Lung (tissue), 17 donors: ENCODE measurements at places on chromosomes 3 and 15.

DNA sequence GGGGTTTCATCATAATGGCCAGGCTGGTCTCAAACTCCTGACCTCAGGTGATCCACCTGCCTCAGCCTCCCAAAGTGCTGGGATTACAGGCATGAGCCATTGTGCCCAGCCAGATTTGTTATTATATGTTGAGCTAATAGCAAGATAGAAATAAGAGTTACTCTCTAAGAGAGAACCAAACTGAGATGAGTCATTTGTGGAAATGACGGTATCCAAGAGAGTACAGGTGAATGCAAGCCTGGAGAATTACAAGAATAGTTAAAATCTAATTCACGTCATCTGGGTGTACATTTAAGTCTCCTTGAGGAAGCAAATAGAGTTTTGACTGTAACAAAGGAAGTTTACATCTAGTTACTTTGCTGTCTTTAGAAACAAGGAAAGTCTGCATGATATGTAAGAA, 12.0 kb upstream of the CDIN1 start:
- DNase-seq, result no peak

GRCh38 chr15:34621675-34622074, 38.2 kb upstream of the GOLGA8B start:
- peak; percentile 46 for DNase-seq

- DNase-seq, result no peak
Observed at GRCh38 chr3:193498215-193498614, 56.5 kb downstream of the ATP13A4 start.

GRCh38 chr15:34810443-34811129, 15.2 kb upstream of the ACTC1 start:
- DNase-seq, result no peak

DNA sequence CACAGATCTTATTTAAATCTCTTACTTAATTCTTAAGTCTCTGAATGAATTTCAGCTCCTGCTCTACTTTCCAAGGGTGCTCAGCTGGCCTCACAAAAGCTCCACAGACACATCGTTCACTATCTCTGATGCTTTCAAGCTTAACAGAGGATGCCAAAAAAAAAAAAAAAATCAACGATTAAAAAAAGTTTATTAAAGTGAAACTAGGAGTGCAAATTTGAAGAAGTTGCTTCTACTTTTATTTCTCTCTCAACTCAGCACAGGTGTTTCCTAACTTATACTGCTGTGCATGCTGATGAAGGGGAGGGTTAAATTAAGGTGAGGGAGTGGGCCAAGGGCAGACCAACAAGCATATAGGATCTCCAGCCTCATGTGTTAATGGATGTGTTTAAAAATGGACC, 157.2 kb downstream of the TIGIT start:
- DNase-seq, result no peak

DNA sequence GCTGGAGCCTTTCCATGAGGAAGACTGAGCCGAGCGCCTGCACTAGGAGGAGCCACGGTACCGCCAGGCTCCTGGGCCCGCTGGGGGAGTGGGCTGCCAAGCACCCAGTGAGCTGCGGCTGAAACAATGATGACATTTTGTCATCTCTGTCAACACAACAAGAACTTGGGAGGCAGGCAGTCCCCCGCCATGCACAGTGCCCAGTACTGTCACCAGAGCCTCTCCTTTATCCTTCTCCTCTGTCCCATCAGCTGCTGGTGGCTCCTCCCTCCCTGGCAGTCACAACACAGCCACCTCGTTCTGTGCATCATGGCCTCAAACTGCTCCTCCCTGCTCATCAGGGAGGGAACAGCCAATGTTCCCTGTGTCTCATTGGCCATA, 34.0 kb upstream of the PCSK6 start:
- no peak for DNase-seq

- peak; percentile 87 for DNase-seq
Observed at GRCh38 chr15:48602358-48603122, 43.0 kb downstream of the FBN1 start.

DNA sequence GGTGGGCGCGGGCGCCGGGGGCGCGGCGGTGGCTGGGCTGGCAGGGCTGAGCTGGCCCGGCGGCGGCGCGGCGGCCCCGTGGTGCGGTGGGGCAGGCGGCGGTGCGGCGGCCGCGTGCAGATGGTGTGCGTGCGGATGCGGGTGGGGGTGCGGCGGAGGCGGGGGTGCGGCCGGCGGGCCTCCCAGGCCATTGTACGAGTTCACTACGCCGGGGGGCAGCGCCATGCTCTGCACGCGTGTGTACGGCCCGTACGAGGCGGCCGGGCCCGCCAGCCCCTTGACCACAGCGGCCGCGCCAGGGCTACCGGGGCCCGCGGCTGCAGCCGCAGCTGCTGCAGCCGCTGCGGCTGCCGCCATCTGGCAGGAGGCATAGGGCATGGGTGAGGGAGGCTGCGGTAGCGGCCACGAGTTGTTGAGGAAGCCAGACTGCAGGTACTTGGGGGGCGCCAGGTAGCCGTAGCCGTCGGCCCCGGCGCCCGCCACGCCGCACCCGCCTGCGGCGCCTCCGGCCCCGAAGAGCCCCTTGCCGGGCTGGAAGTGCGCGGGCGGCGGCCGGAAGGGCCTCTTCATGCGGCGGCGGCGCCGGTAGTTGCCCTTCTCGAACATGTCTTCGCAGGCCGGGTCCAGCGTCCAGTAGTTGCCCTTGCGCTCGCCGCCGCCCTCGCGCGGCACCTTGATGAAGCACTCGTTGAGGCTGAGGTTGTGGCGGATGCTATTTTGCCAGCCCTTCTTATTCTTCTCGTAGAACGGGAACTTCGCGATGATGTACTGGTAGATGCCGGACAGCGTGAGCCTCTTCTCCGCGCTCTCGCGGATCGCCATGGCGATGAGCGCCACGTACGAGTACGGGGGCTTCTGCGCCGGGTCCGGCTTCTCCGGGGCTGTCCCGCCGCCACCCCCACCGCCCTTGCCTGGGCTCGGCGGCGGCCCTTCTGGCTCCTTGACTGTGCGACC, 951 bp downstream of the FOXL2 start:
- peak; percentile 22 for DNase-seq

- no peak for DNase-seq
Observed at GRCh38 chr15:85125056-85125661, 143.5 kb downstream of the PDE8A start.

DNA sequence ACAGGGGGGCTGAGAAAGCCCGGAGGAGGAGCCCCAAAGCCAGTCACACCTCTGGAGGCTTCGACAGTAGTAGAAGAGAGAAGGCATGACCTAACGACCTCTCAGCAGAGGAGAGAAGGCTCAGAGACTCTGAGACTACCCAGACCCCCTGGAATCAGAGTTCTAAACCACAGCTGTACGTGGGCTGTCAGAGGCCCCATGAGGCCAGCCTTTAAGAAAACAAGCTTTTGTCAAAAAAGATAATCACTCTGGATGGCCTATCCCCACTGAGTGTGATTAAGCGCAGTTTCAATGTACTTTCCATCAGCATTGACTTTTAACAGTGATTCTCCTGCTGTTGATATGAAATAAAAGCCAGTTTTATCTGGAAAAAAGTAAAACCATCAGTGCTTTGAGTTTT, 330.3 kb downstream of the CLSTN2 start:
- DNase-seq, result no peak

DNA sequence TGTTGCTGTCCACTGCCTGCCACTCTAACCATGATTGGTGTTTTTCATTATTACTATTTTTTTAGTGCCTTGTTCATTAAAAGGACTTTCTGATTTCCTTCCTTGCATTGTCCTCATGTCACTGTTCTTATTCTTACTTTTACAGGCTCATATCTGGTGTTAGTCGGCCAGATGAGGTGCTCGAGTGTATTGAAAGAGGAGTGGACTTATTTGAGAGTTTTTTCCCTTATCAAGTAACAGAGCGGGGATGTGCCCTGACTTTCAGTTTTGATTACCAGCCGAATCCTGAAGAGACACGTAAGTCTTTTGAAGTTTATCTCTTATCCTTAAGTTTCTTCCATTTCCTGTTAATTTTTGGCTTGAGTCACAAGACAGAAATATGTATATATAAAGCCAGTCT, 23.2 kb downstream of the QTRT2 start:
- no peak for DNase-seq

DNA sequence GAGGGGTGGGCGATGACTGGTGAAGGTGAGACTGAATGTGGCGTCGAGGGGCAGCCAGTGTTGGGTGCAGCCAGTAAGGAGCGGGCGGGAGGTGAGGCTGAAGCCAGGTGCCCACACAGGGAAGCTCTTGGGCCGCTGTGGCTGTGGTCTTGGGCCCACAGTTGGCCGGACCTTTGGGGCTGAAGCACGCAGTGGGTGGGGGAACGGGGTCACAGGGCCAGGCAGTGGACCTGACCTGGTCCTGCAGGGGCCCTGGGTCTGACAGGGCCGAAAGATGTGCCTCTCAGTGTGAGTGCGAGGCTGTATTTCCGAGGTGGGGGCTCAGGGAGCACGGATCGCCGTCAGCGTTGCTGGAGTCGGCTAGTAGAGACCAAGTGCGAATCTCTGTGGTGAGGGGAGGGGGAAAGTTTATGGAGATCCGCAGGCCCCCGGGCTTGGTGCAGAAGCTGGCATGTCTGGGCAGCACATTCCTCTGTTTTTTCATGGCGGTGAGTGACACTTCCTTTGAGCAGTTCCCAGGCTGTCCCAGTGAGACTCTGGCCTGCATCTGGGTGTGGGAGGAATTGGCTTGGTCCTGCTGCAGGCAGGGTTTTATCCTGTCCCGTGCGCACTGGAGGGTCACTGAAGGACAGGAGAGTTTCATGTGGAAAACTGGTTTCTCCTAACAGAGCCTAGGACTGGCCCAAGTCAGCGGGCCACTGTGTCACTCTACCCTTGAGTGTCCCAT, 100.8 kb downstream of the TMEM266 start:
- DNase-seq, result no peak
